ENCODE measurements at places on chromosomes 6 and 20.
A peak's percentile ranks its signal among the peaks of the same experiment; 100 is the strongest.

GRCh38 chr6:33950472-33950881 lies 146.7 kb upstream of the MLN start:
- no peak for DNase-seq

DNA sequence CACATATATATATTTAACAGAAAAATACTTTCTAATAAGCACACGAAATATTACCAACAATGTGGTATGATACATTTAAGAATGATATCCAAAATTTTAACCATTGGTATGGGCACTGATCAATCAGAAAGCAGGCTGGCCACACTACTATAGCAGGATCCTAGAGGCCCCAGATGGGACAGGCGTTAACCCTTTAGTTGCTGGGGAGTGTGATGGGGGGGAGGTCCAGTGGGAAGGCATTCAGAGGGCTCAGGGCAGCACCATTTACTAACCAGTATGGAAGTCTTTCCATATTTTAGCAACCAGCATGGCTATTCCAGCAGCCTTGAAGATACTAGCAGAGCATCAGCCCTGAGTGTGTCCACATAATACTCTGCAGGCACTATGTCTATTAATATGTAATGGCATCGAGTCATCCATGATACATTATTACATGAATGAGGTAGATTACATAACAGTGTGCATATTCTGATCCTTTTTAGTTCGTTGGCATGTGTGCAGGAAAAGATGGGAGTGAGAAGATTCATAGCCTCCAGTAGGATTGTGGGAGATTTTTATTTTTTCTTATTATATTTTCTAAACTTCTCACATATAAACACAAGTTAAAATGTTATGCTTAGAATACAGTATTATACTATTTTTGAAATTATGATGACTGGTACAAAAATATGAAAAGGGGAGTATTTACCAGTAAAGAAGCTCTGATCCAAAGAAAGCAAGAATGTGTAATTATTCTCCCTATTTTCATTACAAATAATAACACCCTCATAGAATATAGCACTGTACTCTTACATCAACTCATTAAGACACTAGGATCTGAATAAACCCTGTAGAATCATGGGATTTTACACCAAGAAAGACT lies 78.9 kb downstream of the FAM217A start:
- DNase-seq: no peak

GRCh38 chr6:163289447-163289846 lies 125.1 kb upstream of the QKI start:
- no peak for DNase-seq

GRCh38 chr6:116876107-116876506 lies 935 bp upstream of the RFX6 start:
- DNase-seq: no peak

GRCh38 chr20:46347841-46348803 lies 39.8 kb upstream of the CDH22 start:
- peak; percentile 34 for DNase-seq

Data from fibroblast of skin of back (primary cell).